ENCODE measurements at places on chromosomes 7 and 10.

DNA sequence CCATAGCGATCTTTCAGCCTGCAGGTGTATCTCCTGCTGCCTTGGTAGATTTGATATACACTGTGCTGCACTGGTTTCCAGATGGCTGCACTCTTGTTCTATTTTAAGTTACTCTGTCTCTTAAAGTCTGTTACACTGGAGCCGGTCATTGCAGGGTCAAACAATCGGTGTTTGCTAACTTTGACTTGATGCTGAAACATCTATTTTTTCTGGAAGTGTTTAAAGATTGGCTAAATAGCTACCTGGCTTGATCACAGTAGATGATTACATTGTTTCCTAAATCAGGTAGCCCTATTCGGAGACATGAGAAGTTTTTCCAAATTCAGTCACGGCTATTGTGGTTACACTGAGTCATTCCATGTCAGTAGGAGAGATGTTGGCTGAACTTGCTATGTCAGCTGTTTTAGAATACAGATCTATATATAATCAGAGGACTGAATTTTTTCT lies 574.8 kb downstream of the ETV1 start:
- peaks cover 4% of the 10 kb centered on the region for H3K36me3 ChIP-seq
- H3K4me1 ChIP-seq, result peaks cover 20% of the 10 kb centered on the region
- no peak for DNase-seq
- H3K4me3 ChIP-seq, result peak overlapping the region; percentile 30
- no peaks in the 10 kb centered on the region for H3K27me3 ChIP-seq

DNA sequence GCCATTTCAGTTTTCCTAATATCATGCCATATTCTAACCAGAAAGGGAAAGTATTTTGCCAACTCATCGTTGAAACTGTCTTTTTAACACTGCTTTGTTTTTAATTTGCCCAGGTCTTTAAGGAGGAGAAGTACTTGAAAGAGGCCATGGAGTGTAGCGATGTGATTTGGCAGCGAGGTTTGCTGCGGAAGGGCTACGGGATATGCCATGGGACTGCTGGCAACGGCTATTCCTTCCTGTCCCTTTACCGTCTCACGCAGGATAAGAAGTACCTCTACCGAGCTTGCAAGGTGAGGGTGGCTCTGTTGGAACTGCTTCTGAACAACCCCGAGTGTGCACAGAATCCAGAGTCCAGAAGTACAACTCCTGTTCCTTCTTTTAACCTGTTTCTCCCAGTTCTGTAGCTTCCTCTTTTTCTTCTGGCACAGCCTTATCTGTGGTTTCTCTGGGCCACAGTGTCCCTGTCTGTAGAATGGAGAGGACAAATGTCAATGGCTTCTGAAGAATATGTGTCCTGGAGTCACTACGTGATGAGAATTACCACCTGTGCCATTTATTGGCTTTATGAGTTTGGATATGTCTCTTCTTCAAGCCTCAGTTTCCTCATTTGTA lies 60.1 kb downstream of the LANCL2 start:
- no peak overlapping the region for H3K27ac ChIP-seq
- no peaks in the 10 kb centered on the region for H3K27me3 ChIP-seq

DNA sequence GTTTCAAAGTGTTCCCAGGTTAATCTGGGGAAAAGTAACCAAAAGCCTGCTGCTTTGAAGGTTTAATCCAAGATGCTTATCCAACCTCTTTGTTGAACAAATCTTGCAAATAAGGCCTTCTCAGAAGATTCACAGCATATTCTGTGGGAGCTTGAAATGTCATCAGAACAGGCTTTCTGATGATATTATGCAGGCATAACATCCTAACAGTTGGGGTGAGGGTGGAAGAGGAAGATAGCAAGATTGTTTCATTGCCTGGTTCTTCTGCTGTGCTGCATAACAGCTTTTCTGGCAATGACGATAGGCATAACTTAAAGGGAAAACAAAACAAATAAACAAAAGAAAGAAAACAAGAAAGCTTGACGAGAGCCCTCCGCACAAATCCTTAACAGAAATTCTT lies 217.4 kb downstream of the PHF14 start:
- DNase-seq, result no peak
- no peak overlapping the region for H3K27ac ChIP-seq
- H3K4me3 ChIP-seq, result no peak overlapping the region
- H3K27me3 ChIP-seq, result peaks cover 12% of the 10 kb centered on the region
- peaks cover 22% of the 10 kb centered on the region for H3K4me1 ChIP-seq

DNA sequence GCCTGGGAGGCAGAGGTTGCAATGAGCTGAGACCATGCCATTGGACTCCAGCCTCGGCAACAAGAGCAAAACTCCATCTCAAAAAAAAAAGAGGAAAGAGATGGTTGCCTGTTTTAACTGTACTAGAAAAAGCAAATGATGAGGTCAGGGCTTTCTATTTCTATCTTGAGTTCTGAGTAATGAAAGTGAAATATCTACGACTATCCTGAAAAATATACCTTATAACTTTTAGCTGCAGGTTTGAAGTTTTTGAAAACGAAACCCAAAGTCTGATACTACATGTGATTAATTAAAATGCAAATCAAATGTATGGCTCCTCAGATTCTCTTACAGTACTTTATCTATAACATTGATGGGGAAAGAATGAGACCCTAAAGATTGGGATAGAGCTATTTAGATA lies 636.2 kb upstream of the LRRN3 start:
- H3K36me3 ChIP-seq, result no peaks in the 10 kb centered on the region
- no peak overlapping the region for H3K4me3 ChIP-seq
- DNase-seq, result no peak
- H3K27ac ChIP-seq, result no peak overlapping the region

DNA sequence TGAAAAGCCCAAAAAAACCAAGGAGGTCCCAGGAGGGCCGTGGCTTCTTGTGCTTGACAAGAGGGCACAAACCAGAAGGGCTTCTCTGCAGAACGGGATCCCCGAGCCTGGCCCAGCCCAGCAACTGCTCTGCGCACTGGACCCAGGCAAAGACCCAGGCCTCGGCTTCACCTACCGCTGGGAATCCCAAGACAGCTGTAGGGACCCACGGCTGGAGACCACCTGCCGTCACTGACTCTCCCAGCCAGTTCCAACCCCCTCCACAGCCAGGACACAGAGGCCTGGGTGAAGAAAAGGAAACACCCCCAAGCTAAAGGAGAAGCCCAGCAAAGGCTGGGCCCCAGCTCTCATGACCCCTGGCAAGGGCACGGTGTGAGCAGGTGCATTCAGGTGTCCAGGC lies 24.3 kb downstream of the PDGFA start:
- H3K4me3 ChIP-seq, result no peak overlapping the region
- DNase-seq, result no peak
- H3K4me1 ChIP-seq, result peaks cover 7% of the 10 kb centered on the region
- H3K27ac ChIP-seq, result peak overlapping the region; percentile 56
- no peaks in the 10 kb centered on the region for H3K27me3 ChIP-seq

DNA sequence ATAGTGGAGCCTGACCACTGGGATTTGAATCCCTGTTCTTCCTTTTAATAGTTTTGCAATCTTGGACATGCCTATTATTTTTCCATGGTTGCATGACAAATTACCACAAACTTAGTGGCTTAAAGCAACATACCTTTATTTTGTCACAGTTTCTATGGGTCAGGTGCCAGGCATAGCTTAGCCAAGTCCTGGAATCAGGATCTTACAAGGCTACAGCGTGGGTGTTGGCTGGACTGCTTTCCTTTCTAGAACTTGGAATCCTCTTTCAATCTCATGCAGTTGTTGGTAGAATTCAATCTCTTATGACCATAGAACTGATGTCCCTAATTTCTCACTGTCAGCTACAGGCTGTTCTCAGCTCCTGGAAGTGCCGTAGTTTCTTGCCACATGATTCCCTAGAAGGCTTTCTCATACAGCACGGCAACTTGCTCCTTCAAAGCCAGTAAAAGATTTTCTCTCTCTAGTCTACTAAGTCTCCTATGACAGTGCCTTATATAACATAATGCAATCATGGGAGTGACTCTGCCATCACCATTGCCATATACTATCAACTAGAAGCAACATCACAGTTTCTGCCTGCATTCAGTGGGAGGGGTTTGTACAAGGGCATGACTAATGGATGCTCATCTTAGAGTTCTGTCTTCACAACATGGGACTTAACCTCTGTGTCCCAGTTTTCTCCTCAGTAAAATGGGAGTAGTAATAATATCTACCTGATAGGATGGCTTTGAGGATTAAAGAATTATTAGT lies 243.4 kb upstream of the FZD1 start:
- H3K36me3 ChIP-seq, result peaks cover 7% of the 10 kb centered on the region
- no peak overlapping the region for H3K4me3 ChIP-seq
- H3K27ac ChIP-seq, result peak overlapping the region; percentile 9
- DNase-seq, result no peak
- peaks cover 8% of the 10 kb centered on the region for H3K4me1 ChIP-seq
- no peaks in the 10 kb centered on the region for H3K27me3 ChIP-seq

GRCh38 chr10:132582771-132583170 lies 45.2 kb downstream of the INPP5A start:
- no peak overlapping the region for H3K27ac ChIP-seq
- DNase-seq, result no peak
- H3K4me3 ChIP-seq, result no peak overlapping the region
- H3K27me3 ChIP-seq, result no peaks in the 10 kb centered on the region
- H3K4me1 ChIP-seq, result peaks cover 4% of the 10 kb centered on the region
- H3K36me3 ChIP-seq, result peaks cover 2% of the 10 kb centered on the region

- peaks cover 12% of the 10 kb centered on the region for H3K4me1 ChIP-seq
- no peak overlapping the region for H3K27ac ChIP-seq
- H3K36me3 ChIP-seq, result peaks cover 5% of the 10 kb centered on the region
- H3K4me3 ChIP-seq, result no peak overlapping the region
Observed at GRCh38 chr10:132748545-132749370, 37.2 kb downstream of the NKX6-2 start.

GRCh38 chr7:107874605-107875446 lies 16.2 kb upstream of the DLD start:
- no peaks in the 10 kb centered on the region for H3K36me3 ChIP-seq
- no peak overlapping the region for H3K27ac ChIP-seq
- H3K4me1 ChIP-seq, result peaks cover 4% of the 10 kb centered on the region
- no peak overlapping the region for H3K4me3 ChIP-seq
- peak; percentile 16 for DNase-seq

- no peaks in the 10 kb centered on the region for H3K36me3 ChIP-seq
- H3K4me1 ChIP-seq, result peaks cover 20% of the 10 kb centered on the region
- no peak overlapping the region for H3K27ac ChIP-seq
- DNase-seq, result no peak
- no peak overlapping the region for H3K4me3 ChIP-seq
- H3K27me3 ChIP-seq, result peaks cover 6% of the 10 kb centered on the region
Observed at GRCh38 chr10:75708060-75708459, 276.6 kb downstream of the LRMDA start.

DNA sequence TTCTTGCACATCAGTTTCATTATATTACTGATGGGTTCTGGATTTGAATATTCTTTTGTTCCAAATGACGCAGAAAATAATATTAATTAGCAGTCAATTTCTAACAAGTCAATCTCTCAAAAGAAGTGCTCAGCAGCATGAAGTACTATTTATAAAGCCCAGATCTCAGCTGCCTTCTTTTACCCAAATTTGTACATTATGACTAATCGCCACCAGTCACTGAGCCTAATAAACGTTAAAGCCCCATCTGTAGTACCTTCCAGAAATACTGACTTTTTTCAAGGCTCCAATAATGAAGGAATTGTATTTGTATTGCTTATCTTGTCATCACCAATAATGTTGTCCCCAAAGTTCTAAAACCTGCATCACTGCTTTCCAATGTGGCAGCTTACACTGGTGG lies 540.2 kb downstream of the PARD3 start:
- DNase-seq, result no peak
- peaks cover 8% of the 10 kb centered on the region for H3K36me3 ChIP-seq
- H3K4me3 ChIP-seq, result no peak overlapping the region
- H3K27ac ChIP-seq, result no peak overlapping the region

GRCh38 chr10:128069351-128070051 lies 56.7 kb downstream of the MKI67 start:
- peaks cover 11% of the 10 kb centered on the region for H3K27me3 ChIP-seq
- DNase-seq, result peak; percentile 56
- no peaks in the 10 kb centered on the region for H3K4me1 ChIP-seq
- H3K4me3 ChIP-seq, result no peak overlapping the region

GRCh38 chr7:44891372-44891771 lies 6.0 kb upstream of the PURB start:
- no peak overlapping the region for H3K27ac ChIP-seq
- H3K36me3 ChIP-seq, result no peaks in the 10 kb centered on the region
- peaks cover 6% of the 10 kb centered on the region for H3K4me1 ChIP-seq
- no peak for DNase-seq

Measured in progenitor cell of endocrine pancreas (in vitro differentiated cells).